ENCODE measurements at places on chromosomes 3 and 15.

DNA sequence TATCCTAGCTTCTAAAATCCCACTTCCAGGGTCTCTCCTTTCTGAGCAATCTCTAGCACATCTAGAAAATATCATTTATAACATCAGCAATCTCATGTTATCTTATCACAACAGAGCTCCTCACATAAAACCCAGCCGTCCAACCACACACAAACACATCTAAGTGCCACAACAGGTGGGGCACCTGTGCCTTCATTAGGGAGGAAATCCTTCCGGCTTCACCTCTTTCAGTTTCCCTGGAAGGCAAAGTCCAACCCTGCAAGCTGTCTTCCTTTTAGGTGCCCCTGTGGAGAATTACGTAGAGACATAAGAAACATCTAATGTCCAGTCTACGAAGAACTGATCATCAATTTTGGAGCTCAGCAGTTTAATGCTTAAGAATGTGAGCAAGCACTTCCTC lies 1.6 kb downstream of the ZDHHC3 start:
- no peak for DNase-seq

DNA sequence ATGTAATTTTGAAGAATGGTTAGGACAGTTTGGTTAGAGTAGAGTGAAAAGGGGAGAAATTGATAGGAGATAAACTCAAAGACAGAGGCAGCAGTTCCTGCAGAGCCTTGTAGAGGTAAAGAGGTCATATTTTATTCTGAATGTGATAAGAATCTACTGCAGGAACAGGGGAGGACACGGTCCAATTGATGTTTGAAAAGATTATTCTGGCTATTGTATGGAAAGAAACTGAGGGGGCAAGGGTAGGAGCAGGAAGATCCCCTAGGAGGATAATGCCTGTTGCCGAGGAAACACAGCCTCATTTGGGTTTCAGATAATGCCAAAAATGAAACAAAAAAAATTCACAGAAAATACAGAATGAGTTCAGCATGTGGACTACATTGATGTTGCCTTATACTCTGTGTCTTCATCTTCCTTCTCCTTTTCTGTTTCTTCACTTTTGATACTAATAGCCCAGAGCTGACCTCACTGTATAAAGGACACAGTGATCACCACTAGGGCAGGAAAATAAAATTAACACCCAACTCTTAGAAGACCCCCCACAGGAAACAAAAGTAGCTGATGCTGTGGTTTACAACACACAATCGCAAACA lies 454.6 kb upstream of the UBE2E2 start:
- no peak for DNase-seq

DNA sequence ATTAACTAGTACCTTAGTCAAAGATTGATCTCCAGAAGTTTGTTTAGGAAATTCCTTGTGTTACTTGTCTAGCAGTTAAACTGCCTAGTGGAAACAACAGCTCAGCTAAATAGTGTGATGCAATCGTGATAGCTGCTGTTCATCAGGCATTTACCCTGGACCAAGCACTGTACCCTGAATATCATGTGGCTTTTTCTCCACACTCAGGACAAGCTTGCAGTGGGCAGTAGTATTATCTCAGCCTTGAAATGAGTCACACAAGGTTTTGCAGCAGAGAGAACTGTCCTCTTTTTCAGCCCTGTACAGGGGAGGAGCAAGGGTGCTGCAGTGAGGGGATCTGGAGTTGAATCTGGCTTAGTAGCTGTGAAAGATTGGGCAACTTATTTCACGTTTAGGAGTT lies 208.4 kb downstream of the TP63 start:
- no peak for DNase-seq

DNA sequence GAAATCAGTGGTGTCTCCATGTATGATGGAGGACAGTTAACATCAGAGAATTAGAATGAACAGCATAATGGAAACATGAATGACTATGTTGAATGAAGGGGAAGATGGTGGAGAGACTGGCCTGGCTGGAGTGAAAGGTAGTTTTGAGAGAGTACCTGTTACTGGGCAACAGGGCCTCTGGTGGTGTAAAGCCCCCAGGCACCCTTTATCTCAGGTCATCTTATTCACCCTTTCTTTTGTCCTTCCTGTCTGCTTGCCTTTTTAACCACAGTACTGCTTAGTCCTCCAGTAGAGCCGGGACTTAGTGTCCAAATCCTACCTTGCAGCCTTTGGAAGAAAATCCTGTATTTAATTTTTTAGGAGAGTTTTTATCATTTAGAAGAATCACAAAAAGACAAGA lies 6.2 kb downstream of the IREB2 start:
- DNase-seq: no peak

GRCh38 chr3:2947536-2947935 lies 162.6 kb downstream of the IL5RA start:
- no peak for DNase-seq

DNA sequence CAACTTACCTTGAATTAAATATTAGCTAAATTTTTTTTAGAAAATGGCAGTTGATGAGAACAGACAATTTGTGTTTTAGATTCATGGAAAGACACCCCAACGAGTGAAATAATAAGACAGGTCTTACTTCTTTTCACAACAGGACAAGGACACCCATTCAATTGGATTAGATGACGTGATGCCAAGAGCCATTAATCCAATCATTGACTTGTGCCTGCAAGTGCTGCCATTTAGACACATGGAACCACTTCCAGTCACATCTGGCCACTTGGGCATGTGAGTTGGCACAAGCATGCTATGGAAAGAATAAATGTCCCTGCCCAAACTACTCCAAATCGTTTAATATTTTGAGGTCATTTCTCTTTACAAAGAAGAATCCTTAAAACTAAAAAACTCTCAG lies 1308.8 kb downstream of the ROBO2 start:
- no peak for DNase-seq

GRCh38 chr3:168973897-168974296 lies 689.6 kb downstream of the MECOM start:
- no peak for DNase-seq
